ENCODE measurements at places on chromosomes 1 and 21. TPM values are rescaled to one million over a fixed set of nuclear protein-coding genes. Genes with fewer than 3 reads are reported as not detected.

The PCP4 gene
- not detected for total RNA-seq

The ALX3 gene
- total RNA-seq = not detected

The SYT6 gene
- total RNA-seq = not detected

The GUCA2B gene
- not detected for total RNA-seq

The SLAMF1 gene
- total RNA-seq = not detected

The ATP6V1G3 gene
- total RNA-seq = 0.84 TPM

The DEPDC1 gene
- total RNA-seq = 62.6 TPM

The CD244 gene
- total RNA-seq = not detected

The SEC16B gene
- total RNA-seq = 0.79 TPM

The GBP7 gene
- total RNA-seq = not detected

All from M059J (cell line).